PC-3 (cell line): ENCODE measurements at places on chromosomes 1 and 21.

DNA sequence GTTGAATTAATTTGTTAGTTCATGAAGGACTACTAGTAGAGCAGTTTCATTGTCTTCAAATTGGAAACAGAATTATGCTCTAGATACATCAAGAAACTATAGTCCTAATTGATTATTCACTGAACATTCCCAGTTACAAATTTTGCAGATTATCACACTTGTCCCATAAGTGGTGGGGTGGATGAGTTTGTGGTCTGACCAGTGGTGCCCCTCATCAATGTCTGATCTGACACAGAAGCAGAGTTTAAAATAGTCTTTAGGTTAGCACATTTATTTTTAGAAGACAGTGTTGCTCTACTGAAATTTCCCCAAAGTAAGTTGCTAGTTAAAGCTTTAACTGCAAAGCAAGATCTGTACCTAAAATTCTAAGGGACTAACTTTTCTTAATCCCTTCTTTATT lies 42.9 kb downstream of the INKA2 start:
- no peak for DNase-seq

DNA sequence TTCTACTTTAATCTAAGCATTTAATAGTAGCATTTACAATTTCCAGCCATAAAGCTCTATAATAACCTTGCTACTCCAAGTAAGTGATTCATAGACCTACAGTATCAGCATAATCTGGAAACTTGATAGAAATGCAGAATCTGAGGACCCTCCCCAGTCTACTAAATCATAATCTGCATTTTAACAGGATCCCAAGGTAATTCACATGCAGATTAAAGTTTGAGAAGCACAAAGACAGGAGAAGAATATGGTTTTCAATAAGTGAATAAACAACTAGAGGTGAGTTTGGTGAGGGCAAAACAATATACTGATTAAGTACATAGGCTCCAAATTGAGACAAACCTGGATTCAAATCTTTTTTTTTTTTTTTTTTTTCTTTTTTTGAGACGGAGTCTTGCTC lies 57.4 kb downstream of the PRPF38A start:
- no peak for DNase-seq

DNA sequence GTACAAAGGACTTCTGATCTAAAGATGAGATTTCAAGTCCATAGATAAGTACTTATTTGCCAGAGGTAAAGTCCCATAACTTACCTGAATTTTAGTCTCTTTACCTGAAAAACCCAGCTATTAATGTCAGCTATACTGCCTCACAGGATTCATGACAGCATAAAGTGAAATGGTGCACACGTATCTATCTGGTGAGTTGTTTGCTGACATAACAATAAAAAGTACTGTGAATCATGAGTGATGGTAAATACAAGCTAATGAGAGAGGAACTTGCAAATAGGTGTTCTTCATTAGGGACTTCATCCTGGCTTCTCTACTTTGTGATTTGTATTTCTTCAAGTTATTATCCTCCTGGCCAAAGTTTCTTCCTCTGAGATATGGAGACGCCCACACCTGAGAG lies 225.1 kb upstream of the C8B start:
- DNase-seq = no peak

DNA sequence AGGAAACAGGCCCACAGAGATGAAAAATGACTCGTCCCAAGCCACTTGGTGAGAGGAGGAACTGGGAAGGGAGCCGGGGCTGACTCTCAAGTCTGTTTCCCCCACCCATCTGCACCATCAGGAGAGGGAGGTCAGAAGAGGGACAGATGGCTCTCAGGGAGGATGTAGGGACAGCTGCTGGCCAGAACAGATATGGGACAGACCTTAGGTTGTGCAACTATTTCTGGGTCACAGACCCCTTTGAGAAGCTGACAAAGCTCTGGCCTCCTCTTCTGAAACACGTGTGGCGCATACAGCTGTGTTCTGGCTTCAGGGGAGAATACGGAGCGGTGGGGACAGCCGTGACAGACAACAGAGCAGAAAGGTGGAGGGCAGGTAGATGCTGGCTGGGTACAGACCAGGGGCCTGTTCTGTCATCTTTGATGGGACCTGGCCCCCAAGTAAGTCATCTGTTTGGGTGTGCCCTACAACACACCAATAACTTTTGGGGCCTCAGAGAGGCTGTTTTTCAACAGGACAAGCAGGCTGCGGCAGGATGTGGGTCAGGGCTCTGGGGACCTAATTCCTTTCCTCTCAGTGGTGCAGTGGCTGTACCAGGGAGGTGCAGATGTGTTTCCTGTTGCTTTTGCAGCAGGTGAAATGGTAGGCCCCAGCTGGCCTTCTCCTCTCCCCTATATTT lies 7.3 kb downstream of the SH3BGRL3 start:
- DNase-seq = no peak

- DNase-seq = no peak
Observed at GRCh38 chr1:206834711-206835110, 30.7 kb upstream of the IL20 start.
